ENCODE measurements at places on chromosomes 4 and X.

- peak; percentile 1 for DNase-seq
Measured at GRCh38 chrX:101658661-101659491, 774 bp downstream of the ARMCX2 start.

DNA sequence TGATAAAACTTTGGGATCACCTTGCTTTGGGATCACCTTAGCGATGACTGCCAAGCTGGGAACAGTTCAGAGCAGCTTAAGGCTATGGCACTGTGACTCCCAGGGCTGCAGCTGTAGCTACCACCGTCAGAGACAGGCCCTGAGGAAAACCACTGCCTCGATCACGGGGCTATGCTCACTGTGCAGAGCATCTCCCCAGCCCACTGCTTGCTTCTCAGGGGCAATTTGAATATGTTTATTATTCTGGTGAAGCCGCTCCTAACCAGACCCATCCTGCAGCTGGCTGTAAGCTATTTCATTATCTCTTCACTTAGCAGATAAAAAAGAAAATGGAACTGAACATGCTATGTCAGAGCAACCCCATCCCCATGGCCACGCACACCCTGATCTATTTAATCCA lies 328.5 kb downstream of the EVC2 start:
- no peak for DNase-seq

DNA sequence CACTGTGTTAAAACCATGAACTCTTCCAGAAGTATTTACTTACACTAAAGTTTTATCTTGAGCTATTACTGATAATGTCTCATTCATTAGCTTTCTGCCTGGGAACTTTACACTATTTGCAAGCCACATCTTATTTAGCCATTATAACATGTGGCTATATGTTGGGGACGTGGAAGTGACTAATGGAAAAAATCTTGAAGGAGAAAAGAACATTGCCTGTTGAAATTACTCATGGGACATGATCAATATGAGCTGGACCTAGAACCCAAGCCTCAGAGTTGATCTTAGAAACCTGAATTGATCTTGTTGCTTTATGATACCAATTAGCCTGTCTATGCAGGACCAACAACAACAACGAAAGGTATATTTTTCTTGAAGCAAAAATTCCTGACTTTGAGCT lies 22.5 kb upstream of the ARHGAP6 start:
- DNase-seq = no peak

DNA sequence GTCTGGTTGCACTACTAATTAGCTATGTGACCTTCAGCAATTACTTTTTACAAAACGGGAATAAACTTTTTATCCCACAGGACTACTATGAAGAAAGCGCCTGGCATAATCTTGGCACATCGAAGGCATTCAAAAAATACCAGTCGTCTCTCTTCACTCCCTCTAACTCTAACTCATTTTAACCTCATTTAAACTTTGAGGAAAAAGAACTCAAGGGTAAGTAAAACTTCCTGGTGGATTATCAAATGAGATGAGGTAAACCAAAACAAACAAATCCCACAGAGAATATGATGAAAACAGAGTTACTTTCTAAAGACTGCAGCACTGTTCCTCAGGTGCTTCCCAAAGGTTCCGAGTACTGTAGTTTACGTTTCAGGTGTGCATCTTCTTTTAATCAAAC lies 66.9 kb downstream of the SH3RF1 start:
- DNase-seq = no peak

- no peak for DNase-seq
Measured at GRCh38 chrX:41449131-41449530, 2.0 kb downstream of the NYX start.

- DNase-seq = no peak
Measured at GRCh38 chr4:74755486-74755885, 38.8 kb downstream of the BTC start.

GRCh38 chr4:151228189-151229119 lies 48.5 kb upstream of the PRSS48 start:
- DNase-seq = no peak

DNA sequence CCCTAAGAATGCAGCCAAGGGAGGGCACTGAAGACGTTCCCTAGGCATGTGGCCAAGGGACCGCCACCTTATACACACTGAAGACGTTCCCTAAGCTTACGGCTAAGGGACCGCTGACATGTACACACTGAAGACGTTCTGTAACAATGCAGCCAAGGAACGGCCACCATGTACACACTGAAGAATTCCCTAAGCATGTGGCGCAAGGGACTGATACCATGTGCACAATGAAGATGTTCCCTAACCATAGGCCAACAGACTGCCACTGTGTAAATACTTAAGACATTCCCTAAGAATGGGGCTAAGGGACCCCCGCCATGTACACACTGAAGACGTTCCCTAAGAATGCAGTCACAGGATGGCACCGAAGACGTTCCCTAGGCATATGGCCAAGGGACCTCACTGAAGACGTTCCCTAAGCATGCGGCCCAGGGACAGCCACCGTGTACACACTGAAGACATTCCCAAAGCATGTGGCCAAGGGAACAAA lies 36.1 kb downstream of the DHRSX start:
- no peak for DNase-seq

GRCh38 chr4:179695175-179695574 lies 2252.9 kb upstream of the AGA start:
- no peak for DNase-seq

DNA sequence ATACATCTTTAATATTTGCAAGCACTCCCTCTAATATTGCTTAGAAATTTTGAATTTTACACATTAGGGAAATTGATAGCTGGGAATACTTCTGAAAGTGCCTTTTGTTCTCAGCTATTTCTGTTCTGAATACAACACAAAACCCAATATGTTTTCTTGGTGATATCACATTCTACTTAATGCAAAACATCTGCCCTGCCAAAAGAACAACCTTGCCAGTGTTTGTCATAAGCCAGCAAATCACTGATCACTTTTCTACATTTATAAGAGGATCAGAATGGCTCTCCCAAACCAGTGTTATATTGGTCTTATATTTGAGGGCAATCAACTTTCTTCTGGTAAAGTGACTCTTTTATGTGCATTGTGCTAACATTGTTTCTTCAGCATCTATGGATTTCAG lies 126.8 kb upstream of the APOOL start:
- no peak for DNase-seq

- DNase-seq = no peak
Measured at GRCh38 chr4:2290974-2291704, 29.2 kb upstream of the MXD4 start.

DNA sequence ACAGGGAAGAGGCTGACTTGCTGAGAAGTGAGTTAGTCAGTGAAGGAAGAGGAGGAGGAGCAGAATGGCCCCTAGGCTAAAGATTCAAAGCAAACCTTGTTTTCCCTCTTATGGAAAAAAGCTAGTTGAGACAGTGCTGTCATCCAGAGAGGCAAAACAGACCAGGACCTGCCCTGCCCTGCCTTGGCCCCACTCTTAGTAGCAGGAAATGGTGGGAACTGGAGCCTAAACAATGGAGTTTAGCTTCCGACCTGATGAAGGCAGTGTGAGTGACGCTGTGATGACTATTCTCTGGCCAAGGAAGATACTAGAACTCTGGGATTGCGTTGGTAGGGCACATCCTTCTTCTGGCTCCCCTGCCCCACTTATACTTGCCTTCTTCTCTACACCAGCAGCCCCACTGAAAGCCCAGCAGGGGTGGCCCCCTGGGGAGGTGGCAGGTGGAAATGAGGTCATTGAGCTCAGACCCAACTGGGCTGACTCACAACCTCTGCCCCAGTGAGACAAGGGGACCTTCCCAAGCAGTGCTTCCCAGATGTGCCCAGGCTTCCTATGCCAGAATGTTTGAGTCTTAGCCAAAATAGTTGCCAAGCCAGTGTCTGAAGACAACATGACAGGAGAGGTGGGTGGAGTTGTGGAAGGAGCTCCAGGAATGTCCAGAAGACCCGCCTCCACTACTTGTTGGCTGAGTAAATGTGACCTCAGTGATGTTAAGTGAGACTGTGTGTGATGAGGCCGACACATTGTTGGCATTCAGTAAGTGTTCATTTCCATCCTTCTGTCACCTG lies 38.8 kb downstream of the MSN start:
- DNase-seq = no peak

DNA sequence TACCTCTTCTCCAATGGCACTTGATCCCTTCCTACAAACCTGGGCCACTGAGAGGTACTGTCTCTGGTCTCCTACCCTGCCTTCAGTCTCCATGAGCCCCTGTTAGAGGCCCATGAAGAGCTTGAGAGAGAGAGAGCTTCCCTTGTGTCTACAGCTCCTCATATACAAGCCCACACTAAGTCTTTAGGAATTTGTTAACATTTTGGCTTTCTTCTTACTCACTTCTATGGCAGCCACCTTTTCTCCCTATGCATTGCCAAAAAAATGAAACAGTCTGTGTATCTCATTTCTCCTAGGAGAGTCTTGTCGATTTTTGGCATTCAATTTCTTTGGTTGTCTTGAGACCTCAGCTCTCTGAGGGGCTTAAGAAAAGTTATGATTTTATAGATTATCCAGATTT lies 90.9 kb upstream of the LNX1 start:
- no peak for DNase-seq

- DNase-seq = no peak
Measured at GRCh38 chr4:82640540-82640939, 78.8 kb upstream of the TMEM150C start.

GRCh38 chrX:136189222-136189621 lies 41.9 kb downstream of the FHL1 start:
- no peak for DNase-seq

DNA sequence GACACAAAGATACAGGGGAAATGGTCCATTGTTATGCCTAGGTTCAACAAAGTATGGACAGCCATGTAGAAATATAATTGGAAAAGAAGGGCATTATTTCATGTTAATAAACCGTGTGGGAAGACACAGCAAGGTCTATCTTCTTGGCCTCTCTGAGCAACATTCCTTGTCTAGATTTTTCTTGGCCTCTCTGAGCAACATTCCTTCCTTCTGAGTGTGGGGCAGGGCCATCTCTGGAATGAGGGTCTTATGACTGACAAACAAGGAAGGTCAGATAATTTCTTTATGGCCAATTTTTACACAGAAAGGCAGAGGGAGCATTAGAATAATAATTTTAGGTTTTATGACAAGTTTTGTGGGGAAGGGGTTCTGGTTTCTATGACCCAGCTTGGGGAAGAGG lies 24.3 kb upstream of the MAOA start:
- DNase-seq = no peak
